Fibroblast of skin of back (primary cell): ENCODE measurements at places on chromosomes 3 and 15.

GRCh38 chr3:55405436-55405835, 81.7 kb downstream of the WNT5A start:
- DNase-seq, result peak; percentile 41

- no peak for DNase-seq
Measured at GRCh38 chr15:100484443-100484842, 44.3 kb downstream of the CERS3 start.

GRCh38 chr3:171824824-171825221, 14.5 kb upstream of the PLD1 start:
- DNase-seq, result no peak

GRCh38 chr3:30712991-30713390, 106.6 kb downstream of the TGFBR2 start:
- no peak for DNase-seq

DNA sequence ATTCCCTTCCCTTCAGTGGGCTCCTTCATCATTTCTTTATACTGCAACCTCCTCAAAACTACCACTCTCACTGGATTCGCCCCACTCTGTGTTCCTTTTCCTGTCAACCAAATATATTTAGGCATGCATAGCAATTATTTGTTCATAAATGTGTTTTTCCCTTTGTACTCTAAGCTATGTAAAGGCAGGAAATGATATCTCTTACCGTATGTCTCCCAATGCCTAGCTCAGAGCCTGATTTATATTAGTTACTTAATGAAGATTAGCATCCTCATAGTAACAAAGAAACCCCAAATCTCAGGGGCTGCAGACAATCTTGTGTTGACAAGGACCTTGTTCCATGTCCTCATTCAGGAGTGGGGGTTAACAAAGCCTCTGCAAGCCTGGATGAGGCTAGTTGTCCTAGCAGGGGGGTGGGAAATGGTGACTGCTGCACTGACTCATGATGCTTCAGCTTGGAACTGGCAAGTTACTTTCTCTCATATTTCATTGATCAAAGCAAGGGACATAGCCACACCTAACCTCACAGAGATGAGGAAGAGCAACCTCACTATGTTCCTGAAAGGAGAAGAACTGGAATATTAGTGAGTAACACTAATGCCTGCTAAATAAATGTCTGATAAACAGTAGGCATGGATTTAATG, 15.2 kb downstream of the PHLDB2 start:
- peak; percentile 86 for DNase-seq

GRCh38 chr3:169179321-169179720, 484.2 kb downstream of the MECOM start:
- DNase-seq, result no peak

DNA sequence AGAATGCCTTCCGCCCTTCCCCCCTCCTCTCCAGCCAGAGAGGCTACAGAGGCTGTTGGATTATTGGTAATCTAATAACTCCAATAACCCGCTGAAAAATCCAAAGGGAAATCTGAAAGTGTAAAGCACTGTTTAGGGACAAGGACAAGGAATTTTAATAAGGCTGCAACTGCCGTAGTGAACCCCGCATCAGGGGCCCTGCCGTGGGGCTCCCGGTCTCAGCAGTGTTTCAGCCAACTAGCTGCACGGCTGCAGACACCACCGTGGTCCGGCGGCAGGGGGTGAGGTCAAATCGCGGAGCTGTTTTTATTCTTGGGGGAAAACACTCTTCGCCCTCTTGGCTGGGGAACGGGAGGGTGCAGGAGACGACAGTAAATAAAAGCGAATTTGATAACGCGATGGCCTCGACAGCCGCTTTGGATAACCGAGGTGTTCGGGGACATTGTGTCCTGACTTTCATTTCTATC, 6.1 kb downstream of the BCL6 start:
- no peak for DNase-seq

DNA sequence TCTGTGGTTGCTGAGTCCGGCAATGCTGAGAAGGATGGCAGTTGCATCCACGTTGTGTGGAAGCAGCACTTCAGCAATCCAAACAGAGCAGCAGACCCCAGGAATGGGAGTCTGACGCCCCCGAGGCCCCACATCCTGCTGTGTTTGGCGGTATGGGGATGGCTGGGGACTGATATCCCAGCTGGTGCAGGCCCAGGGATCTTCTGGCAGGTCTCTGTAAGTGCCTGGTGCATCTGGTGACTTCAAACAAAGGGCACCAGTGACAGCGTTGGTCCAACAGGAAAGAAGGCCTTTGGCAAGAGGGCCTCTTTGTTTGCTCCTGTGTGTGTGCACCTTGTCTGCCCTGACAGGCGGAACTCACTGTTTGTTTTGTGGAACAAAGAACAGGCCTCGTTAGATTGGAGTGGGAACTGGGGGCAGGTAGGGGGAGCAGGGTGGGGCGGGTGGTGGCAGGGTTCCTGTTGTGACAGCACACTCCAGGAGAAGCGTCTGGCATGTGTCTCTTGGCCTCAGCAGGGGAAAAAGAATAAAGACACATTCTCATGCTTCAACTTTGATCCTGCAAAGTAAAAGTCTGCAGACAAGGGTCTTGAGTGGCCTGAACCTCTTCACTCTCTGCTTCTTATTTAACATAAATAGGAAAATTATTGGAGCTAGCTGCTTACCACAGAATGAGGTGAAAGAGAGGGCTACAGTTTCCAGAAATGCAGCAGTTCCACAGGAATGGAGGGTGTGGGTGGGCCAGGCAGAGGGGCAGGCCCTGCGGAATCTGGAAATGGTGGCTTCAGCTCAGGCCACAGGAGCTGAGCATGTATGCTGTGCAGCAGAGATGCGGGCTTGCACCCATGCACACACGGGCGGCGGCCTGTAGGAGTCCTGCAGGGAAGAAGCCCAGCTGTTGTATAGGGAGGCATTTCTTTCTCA, 94.5 kb upstream of the MYZAP start:
- DNase-seq, result no peak

DNA sequence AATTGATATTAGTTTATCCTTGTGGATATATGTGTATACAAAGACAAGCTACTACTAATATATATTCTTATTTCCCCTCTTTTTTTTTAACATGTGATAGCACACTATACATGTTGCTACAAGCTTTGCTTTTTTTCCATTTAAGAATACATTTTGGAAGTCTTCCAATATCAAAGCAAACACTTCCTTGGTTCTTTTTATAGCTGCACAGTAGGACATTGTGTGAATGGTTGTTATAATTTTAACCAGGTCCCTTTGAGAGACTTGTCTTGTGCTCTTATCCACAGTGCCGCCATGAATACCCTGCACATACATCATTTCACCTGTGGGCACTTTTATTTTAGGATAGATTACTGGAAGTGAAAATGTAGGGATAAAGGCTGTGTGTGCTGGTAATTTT, 88.7 kb downstream of the CACNA2D3 start:
- DNase-seq, result no peak

DNA sequence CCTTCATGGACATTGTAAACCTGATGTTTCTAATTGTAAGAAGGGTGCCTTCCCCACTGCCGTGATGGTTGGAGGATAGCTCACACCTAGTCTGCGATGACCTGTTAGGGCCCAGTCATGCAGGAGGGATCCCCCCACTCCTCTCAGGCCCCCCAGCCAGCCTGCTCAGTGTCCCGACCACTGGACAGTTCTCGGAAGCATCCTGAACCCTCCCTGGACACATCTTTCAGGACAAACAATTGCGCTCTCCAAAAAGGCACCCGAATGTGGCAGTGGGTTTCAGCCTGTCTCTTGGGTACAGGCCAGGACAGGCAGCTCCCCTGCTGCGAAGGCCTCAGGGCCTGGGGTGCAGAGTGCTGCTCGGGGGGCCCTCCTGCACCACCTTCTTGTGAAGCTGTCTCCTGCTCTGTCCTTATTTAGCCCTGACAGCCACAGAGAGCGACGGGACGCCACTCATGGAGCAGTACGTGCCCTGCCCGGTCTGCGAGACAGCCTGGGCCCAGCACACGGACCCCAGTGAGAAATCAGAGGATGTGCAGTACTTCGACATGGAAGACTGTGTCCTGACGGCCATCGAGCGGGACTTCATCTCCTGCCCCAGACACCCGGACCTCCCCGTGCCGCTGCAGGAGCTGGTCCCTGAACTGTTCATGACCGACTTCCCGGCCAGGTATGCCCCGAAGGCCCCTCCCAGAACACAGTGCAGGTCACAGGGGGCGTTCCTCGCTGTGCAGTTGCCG, 132.3 kb downstream of the LRRK1 start:
- DNase-seq, result no peak

- DNase-seq, result no peak
Measured at GRCh38 chr3:172182797-172183196, 143.4 kb downstream of the FNDC3B start.

- no peak for DNase-seq
Measured at GRCh38 chr3:135258916-135259315, 463.9 kb downstream of the EPHB1 start.

- DNase-seq, result no peak
Measured at GRCh38 chr3:68436619-68437401, 495.5 kb downstream of the TAFA4 start.

DNA sequence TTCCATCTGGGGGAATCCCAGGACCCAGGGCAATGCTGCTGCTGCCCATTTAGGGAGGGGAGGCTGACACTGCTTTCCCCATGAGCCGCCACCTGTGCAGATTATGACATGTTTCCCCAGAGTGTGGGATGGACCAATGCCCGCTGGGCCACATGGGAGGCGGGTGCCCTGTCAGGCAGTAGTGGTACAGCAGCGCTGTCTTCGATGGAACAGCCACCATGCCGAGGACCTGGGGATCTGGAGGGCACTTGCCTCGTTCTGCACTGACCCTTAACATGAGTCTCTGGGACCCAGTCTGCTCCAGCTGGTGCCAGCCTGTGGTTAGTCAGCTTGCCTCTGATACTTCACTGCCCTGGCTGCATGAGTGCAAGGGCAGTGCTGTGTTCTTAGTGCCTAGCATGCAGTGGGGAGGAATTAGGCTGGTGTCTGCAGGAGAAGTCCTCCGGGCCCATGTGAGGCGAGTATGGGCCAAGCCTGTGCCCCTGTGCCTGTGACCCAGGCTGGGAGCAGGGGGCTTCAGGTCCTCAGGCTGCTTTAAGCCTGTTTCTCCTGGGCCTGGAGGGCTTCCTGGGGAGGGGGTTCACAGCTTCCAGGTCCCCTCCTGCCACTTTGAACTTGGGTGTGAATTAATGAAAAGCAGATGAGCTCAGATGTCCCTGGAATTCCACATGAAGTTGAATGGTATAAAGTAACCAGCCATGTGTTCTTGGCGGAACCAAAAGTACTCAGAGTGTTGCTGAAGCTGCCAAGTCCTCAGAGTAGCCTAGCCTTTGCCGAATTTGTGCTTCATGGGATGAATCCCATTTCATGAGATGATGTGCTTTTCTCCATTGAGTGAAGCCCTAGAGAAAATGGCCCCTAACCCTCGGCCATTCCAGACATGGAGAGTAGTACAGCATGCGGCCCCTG, 22.9 kb downstream of the KLF13 start:
- DNase-seq, result no peak

DNA sequence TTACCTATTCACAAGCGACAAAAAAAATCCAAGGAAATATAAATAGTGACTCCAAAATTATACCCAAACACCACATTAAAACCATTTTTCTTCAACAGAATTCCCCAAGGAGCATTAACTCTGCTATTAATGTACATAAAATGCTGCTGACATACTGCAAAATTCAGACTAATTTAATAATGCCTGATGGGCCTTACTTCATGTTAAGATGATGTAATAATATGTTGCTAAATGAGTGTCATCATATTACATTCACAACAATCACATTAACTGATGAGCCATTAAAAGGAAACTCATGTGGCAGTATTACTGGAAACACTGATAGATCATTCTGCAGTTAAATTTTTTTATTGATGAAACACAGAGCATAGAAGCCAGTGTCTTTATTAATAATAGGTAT, 204.9 kb upstream of the CGNL1 start:
- DNase-seq, result no peak

DNA sequence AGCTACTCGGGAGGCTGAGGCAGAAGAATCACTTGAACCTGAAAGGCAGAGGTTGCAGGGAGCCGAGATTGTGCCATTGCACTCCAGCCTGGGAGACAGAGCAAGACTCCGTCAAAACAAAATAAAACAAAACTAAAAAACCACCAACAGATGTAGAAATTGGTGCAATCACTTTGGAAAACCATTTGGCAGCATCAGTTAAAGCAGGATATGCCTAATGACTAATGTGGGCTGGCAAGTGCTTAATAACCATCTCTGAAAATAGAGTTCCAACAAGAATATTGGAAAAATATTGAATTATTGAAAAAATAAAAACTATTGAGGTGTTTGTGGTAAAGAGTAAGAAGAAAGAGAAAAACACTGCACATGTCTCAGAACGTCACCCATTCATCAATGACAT, 16.1 kb upstream of the RTP3 start:
- DNase-seq, result no peak

- DNase-seq, result no peak
Measured at GRCh38 chr15:40295877-40296560, 11.7 kb downstream of the PLCB2 start.

DNA sequence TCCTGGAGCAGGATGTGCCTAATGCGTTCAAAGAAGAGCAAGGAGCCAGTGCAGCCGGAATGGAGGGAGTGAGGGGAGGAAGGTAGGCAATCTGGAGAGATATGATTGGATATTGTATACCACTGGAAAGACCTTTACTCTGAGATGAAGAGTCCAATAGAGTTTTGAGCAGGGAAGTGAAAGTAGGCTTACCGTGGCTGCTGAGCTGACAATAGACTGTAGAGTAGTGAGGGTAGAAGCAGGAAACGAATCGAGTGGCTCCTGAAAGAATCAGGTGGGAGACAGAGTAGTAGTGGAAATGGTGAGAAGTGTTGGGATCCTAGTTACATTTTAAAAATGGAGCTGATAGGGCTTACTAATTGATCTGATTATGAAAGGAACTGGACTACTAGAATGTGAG, 51.8 kb upstream of the NUDT16 start:
- no peak for DNase-seq

GRCh38 chr3:172530566-172530965, 7.3 kb upstream of the TNFSF10 start:
- no peak for DNase-seq

DNA sequence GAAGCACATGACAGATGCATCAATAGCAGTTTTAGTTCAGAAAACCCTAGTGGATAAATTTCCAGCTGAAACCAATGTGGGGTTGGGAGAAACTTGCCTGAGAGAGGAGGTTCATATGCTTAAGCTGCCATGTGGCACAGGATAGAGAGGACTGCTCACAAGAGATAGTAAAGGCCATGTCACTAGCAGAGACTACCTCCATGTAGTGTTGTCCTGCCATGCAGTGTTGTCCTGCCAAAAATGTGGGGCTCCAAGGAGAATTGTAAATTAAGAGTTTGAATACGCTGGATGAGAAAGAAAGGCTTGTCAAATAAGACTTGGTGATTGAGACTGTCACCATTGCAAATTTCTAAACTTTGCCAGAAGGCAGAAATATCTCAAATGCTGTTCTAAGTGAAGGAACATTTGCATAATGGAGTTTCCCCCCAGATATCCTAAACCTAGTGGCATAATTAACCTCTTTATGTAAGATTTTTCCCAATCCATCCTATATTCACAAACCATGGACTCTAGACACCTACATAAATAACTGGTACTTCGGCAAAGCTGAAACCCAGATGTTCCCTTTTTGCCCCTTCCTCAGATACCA, 938.3 kb upstream of the ALCAM start:
- DNase-seq, result no peak
